Neural crest cell (in vitro differentiated cells): ENCODE measurements at places on chromosomes 7 and 10. TPM values are rescaled to one million over a fixed set of nuclear protein-coding genes. Genes with fewer than 3 reads are reported as not detected.

Gene TCERG1L
- total RNA-seq = 0.71 and 0.96 TPM in 2 replicates

Gene GJD4
- total RNA-seq = not detected in 2 replicates

Gene CC2D2B
- 0.47 and 1.0 TPM in 2 replicates for total RNA-seq

Gene HK1
- total RNA-seq = 88.8 and 93.2 TPM in 2 replicates

Gene ODAD2
- total RNA-seq = 4.1 and 6.6 TPM in 2 replicates

Gene SUPV3L1
- total RNA-seq = 35.6 and 39.4 TPM in 2 replicates

Gene TMEM184A
- total RNA-seq = not detected in 2 replicates

Gene HIBADH
- total RNA-seq = 15.7 and 16.8 TPM in 2 replicates

DNA sequence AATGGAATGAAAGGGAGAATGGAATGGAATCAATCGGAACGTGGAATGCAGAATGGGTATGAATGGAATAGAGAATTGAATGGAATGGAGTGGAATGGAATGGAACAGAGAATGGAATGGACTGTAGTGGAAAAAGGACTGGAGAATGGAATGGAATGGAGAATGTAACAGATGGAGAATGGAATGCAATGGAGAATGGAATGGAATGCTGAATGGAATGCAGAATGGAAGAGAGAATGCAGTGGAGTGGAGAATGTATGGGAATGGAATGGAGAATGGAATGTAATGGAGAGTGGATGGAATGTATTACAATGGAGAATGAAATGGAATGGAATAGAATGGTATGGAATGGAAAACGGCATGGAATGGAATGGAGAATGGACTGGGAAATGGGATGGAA, 96.9 kb downstream of the NSUN6 start:
- no peak for DNase-seq

- no peak for DNase-seq
These were observed 124.7 kb downstream of the NRBF2 start for GRCh38 chr10:63257778-63258177.

DNA sequence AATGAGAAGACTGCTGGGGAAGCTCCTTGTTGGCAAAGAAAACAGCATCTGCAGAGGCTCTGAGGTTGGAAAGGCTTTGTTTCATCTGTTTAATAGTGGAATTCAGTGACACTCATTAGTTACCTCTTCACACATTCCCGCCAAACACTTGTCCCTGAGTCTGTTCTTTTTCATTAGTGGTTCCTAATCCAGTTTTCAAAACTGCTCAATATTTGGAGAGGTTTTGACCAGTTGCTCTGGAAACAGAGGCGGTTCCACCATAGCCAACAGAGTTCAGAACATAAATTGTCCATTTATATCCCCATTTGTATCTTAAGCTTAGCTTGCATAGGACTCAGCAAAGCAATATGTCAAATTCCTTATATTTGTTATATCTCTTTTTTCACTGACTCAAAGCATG, 754.6 kb downstream of the AUTS2 start:
- no peak for DNase-seq

DNA sequence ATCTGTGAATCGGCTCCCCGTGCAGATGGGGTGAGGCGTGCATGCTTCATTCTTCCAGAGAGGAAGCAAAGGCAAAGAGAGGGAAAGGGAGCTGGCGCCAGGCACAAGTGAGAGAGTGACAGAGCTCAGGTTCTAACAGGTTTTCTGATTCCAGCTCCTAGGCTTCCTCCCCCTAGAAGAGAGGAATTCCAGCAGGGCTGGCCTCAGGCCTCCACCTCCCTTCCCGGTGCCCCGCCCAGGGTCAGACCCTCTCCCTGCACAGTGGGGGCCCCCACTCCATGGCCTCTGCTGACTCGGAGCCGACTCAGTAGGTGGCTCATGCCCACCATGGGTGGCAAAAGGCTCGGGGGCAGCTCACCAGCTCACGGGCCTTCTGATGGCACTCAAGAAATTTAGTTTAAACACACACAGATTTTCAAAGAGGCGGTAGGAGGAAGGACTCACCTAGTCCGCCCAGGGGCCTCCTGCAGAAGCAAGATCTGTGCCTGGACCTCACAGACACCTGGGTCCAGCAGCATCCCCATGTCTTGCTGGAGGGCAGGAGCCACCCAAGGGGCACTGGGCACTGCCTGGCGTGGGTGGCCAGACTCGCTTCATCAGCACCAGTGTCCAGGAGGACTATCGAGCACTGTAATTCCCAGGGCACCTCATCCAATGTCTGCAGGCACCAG, 183.5 kb downstream of the MAD1L1 start:
- no peak for DNase-seq

DNA sequence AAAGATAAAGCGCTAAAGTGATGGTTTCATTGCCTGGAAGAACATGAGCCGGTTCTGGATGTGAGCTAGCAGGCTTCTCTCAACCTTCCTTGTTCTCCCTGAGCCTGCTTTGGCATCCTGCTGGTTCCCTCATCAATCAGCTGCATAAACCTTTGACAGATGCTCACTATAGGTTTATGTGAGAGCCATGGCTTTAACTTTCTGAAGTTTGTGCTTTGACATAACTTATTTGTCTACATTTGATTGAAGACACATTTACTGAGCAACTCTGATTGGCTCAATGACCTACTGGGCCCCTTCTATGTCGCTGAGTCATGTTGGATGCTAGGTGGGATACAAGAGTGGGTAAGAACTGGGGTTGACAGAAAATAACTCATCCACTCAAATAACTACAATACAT, 192.0 kb downstream of the ADAM12 start:
- no peak for DNase-seq

- no peak for DNase-seq
These were observed 21.2 kb downstream of the DMTF1 start for GRCh38 chr7:87173471-87173870.

DNA sequence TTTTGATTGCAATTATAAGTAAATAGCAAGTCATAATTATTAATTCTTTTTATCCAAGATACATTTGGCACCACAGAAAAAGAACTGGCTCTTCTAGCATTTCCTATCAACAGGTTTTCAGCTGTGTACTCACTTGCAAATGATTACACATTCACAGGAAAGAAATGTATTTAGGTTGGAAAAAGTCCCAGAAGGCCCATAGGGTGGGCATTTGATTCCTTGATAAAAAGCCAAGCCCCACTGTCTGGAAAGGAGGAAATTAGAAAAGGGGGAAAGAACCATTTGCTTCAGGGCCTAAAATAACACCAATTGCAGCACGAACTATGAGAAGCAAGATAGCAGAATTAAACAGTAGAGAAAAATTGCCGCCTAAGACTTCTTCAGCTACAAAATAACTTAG, 80.8 kb upstream of the COL1A2 start:
- no peak for DNase-seq

DNA sequence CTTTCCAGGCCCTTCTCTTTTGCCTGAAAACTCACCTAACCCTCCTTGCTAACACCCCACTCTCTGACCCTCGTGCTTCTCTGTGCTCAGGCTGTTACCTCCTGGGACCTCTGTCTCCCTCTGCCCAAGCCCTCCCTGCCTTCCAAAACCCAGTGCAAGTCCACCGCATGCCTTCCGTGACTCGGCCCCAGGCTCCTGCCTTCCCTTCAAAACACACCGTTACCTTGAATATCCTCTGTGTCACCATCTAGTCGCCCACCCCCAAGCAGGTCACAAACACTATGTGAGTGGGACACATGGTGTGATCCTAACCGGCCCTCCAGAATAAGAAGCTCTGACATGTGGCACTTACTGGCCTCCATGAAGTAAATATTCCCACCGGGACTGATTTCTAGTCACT, 176.7 kb downstream of the GRID1 start:
- DNase-seq = no peak

DNA sequence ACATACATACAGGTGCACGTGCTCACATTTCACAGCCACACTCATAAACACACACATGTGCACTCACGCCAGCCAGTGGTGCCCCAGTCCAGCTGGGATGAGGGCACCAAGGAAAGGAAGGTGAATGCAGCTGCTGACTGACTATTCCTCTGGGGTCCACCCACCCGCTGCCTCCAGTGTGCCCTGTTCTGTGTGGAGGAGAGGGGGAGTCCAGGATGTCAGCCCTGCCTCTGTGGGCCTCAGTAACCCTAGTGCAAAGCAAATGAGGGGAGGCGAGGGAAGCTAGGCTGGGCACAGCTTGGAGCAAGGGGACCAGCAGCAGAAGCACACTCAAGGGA, 57.6 kb downstream of the YKT6 start:
- DNase-seq = no peak

DNA sequence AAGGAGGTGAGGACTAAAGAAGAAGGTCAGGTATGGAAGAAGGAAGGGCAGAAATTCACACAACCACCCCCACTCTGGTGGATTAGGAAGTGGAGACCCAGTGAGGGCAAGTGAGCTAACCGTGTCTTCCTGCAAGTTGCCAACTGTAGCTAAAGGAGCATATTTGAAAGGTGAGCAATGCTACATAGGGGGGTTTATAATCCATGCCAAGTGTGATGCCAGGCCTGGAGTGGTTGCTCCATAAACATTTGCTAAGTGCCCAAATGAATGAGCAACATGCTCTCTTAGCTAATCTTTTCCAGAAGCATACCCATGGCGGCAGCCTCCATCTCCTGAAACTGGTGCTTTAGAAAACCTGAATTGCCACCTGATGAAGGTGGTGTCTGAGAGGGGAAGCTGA, 121.6 kb downstream of the LRRC18 start:
- DNase-seq = no peak

GRCh38 chr10:7260412-7260900, 150.4 kb downstream of the SFMBT2 start:
- no peak for DNase-seq

- DNase-seq = no peak
These were observed 61.5 kb downstream of the INSIG1 start for GRCh38 chr7:155358948-155359712.

DNA sequence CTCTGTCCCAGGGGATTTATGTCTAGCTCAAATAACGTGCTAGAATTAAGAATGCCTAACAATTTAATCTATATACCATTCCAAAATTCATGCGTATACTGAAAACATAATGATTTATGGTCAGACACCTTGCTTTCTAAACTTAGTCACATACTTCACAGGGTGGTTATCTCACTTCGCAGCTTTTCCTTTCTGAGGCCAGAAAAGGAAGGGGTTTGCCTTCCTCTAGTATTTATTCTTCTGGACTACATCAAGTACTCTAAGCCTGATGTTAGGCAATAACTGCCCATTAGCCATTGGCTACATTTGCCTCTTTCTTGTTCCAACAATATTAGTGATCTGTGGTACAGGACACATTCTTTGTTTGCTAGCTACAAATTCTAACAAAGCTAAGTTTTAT, 72.6 kb upstream of the FHIP2A start:
- DNase-seq = no peak

- DNase-seq = no peak
These were observed 11.6 kb downstream of the PANK1 start for GRCh38 chr10:89633484-89633883.

DNA sequence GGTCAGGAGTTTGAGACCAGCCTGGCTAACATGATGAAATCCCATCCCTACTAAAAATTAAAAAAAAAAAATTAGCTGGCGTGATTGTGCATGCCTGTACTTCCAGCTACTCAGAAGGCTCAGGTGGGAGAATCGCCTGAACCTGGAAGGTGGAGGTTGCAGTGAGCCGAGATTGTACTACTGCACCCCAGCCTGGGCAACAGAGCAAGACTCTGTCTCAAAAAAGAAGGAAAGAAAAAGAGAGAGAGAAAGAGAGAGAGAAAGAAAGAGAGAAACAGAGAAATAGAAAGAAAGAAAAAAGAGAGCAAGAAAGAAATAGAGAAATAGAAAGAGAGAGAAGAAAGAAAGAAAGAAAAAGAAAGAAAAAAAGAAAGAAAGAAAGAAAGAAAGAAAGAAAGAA, 292.8 kb upstream of the KLF6 start:
- no peak for DNase-seq
